AG04450 (cell line): ENCODE measurements at places on chromosomes 1 and 21.
A peak's percentile ranks its signal among the peaks of the same experiment; 100 is the strongest.

- DNase-seq, result no peak
Observed at GRCh38 chr1:145845144-145845513, 301 bp upstream of the NUDT17 start.

DNA sequence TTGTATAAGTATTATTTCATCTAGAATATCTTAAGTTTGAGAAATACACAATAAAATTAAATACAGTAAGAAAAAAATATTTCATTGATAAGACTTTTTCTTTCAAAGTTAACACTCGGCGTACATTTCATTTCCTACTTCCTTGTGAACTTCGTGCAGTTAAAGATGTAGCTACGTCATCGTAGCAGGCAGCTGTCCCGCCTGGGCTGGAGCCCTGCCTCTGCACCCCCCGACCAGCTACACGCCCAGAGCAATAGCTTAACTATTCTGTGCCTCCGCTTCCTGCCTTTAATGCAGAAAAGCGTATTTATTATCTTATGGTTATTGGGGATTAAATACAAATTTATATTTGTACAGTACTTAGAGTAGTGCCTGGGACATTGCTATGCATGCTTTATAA is 53.5 kb downstream of the CLSTN1 start:
- no peak for DNase-seq

- DNase-seq, result peak; percentile 96
Observed at GRCh38 chr1:153880962-153881361, 41.8 kb downstream of the GATAD2B start.

DNA sequence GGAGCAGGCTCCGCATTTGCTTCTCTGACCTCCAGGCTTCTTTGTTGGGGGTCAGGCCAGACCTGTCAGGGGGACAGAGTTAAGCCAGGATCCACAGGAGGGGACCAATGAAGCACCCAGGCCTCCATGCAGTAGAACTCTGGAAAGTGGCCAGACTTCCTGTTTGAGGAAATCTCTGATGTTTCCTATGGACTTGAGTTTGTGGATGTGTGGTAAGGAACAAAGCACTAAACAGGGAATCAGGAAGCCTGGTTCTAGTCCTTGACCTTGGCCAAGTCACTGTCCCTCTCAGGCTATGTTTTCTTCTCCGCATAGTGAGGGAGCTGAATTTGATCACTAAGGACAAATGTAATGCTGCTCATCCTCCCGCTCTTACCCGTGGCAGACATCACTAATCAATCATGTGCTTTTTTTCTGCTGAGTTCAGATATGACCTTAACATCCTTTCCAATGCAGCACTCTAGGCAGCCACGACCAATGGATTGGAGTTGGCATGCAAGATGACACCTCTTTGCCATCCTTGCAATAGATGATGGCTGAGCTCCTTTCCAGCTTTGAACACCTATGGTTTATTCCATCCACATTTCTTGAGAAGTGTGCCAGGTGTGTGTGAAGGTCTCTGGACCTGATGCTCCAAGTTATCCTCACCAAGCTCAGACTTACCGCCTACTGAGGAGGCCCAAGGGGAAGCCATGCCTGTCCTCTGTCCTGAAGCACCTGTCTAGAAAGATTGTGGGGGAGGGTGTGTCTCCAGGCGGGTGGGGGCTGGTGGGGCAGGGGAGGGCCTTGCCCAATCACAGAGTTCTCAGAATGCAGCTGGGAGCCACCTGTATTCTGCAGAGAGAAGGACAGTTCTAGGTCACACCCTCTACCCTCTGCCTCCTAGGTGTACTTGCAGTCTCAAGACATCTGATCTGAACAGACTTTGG is 9.9 kb downstream of the SH2D2A start:
- DNase-seq, result no peak

DNA sequence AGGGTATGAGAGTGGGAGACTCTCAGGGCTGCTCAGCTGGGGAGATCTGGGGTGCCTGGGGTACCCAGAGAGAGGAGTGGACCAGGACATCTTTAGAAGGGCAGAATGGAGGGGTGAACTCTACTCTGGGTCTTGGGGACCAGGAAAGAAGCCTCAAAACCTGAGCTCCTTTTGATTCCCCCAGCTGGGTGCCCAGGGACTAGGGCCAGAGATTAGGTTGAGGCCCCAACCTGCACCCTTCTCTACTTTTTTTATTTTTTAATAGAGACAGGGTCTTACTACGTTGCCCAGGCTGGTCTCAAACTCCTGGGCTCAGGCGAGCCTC is 1.9 kb downstream of the PDZK1IP1 start:
- DNase-seq, result no peak

GRCh38 chr1:157287462-157287861 is 149.3 kb upstream of the ETV3 start:
- no peak for DNase-seq

GRCh38 chr1:83931658-83932253 is 67.2 kb downstream of the TTLL7 start:
- DNase-seq, result no peak

GRCh38 chr1:42639116-42639515 is 19.1 kb upstream of the PPIH start:
- DNase-seq, result no peak

DNA sequence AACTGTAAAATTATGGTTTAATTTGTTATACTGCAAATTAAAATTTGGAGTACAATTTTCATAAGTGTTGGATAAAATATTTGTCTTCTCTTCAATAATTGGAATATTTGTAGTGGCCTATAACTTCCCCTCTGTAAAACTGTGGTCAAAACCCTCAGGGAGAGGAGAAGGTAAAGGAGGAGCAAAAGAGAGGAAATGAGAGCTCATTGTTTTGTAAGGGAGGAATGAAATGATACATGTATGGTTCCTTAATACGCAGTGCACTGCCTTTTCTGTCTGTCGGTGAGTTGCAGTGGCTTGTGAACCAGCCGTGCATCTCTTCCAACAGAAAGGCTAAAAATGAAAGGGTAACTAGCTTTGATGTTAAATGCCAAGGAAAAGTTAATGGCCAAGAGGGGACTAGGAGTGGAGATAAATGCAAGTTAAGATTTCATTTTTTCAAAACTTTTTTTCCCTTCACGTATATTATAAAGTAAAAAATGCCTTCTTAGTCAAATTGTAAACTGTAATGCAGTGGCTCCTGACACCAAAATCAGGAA is 26.4 kb downstream of the LRRC8D start:
- DNase-seq, result no peak

DNA sequence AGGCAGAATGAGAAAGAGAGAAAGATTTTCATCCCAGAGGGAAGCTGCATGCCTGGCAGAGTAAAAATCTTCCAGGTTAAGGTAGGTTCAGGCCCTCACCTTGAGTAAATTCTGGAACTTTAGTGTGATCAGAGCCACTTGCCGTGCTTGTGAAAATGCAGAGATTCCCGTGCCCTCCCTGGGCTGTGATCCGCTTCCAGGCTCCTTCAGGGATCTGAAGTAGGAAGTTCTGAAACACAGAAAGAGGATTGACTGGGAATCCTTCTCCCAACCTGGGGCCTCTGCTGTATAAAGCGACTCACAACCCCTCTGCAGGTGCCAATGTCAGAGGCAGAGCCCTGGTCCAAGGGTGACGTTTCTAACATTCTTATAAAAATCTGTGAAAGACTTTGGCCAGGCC is 26.6 kb downstream of the NUAK2 start:
- DNase-seq, result no peak

GRCh38 chr1:203681739-203682138 is 55.1 kb downstream of the ATP2B4 start:
- no peak for DNase-seq

DNA sequence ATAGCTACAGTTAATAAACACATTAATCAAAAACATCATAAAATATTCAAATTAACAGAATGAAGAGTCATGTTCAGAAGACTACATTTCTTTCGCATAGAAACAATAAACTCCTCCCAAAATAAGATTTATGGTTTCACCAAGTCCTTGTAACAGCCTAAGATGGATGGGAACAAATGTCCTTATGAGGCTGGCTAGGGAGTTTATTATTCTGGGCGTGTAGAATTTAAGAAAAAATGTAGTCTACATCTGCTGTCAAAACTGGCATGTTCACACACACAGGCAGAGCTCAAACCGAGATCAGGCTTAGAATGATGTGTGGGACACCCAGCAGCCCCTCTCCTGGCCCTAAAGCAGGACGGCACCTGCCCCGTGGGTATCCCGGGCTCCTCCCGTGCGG is 101.1 kb downstream of the NPHP4 start:
- DNase-seq, result no peak

DNA sequence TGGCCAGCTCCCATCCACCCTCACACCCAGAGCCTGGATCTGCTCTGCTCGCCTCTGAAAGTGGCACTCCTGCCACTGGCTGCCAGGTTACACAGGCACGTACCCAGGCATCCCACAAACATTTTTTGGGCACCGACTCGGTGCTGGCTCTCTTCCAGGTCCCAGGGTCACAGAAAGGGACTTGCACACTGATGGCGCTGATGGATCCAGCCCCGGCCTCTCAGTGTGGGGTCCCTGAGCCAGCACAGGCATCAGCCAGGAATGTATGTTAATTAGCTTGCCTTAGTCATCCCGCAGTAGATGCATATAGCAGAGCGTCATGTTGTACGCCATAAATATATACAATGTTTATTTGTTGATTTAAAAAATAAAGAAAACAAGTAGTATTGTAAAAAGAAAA is 537.2 kb downstream of the NPHP4 start:
- no peak for DNase-seq

DNA sequence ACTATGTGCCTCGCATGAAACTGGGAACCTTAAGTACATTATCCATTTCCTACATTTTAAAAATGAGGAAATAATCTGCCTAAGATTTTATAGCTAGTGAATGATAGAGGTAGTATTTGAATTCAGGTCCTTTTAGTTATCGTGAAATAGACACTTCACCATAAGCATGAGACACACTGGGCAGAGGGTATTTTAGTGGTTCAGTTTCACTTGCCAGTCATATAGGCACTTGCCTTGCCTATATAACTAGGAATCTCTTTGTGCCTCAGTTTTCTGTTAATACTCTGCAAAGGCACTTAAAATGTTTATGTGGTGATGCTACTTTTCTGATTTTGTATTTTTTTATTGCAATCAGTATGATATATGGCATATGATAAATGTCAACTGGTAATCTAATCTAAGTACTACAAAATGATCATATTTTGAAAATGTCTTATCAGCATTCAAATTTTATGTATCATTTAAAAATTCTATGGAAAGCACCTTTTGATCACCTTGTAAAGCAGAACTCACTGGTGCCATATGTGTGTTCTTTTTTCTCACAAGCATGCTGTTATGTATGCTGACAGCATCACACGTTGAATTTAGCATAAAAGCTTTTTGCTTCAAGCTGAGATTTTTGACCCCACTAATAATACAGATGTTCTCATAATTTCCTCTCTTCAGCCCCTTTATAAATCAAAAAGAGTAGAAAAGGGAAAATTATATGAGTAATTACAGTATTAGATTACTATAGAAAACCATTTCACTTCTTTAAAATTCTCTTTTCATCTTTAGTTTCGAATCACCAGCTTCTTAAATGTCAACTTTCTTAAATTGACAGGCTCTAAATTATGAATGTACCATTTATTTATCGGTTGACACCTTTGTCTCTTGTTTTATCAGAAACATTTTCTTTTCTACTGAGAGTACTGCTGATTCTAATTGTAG is 52.6 kb downstream of the RPS6KC1 start:
- DNase-seq, result no peak

DNA sequence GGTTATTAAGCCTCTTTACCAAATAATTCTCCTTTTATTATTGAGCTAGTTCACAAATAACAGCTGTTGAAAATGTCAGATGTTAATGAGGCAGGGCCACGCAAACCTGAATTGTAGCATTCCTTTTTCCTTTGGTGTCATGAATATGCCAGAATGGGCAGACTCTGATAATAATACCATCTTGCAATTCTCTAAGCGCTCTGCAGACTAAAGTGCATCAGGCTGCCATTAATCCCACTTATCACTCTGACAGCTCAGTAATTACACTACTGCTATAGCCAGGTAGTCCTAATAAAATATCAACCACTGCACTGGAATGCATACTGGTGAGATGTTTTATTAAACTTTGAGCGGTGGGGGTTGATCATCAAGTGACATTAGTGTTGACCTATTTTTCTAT is 177.7 kb downstream of the DPYD start:
- DNase-seq, result no peak

GRCh38 chr1:157278383-157279137 is 140.4 kb upstream of the ETV3 start:
- DNase-seq, result no peak

- no peak for DNase-seq
Observed at GRCh38 chr1:233127157-233127556, 168.4 kb downstream of the PCNX2 start.

- DNase-seq, result no peak
Observed at GRCh38 chr1:50989694-50990093, 19.6 kb downstream of the CDKN2C start.

GRCh38 chr1:34787461-34788420 is 5.1 kb upstream of the GJA4 start:
- DNase-seq, result no peak

GRCh38 chr1:212432272-212432660 is 454 bp upstream of the NENF start:
- DNase-seq, result no peak

- DNase-seq, result no peak
Observed at GRCh38 chr1:239686386-239686785, 300.0 kb downstream of the CHRM3 start.

DNA sequence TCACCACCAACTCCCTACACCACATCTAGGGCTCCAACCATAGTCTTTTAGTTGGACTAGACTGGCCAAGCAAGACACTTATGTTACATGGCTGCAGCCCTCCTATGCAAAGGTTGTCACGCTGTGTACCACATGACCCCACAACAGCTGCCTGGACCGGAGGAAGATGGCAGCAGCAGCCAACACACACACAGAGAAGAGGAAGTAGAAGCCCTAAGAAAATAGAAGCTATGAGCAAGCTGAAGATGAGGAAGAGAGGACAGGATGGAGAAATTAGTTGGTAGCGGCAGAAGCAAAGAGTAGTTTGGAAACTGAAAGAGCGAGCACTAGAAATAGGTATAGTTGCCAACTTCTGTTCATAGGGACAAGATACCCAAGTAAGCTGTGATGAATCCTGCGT is 60.8 kb upstream of the RALGPS2 start:
- DNase-seq, result no peak

DNA sequence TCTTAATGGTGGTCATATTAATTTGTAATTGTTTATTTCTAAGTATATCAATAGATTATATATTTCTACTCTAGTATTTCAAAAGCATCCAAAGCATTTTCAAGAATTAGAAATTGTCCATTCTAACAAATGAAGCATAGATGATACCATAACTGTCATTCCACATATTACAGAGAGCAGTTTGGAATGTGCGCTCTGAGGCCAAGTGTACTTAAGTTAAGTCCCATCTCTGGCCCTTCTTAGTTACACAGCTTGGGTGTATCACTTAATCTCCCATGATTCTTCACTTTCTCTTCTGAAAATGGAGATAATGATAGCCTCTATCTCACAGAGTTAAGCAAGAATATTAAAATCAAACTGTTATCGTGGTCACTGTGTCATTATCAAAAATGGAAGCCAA is 281.1 kb downstream of the MRPL39 start:
- no peak for DNase-seq

- no peak for DNase-seq
Observed at GRCh38 chr21:21114461-21114860, 116.3 kb downstream of the NCAM2 start.

- no peak for DNase-seq
Observed at GRCh38 chr1:3545363-3546047, 65.8 kb downstream of the MEGF6 start.
